ENCODE measurements at places on chromosomes 2 and 18.

DNA sequence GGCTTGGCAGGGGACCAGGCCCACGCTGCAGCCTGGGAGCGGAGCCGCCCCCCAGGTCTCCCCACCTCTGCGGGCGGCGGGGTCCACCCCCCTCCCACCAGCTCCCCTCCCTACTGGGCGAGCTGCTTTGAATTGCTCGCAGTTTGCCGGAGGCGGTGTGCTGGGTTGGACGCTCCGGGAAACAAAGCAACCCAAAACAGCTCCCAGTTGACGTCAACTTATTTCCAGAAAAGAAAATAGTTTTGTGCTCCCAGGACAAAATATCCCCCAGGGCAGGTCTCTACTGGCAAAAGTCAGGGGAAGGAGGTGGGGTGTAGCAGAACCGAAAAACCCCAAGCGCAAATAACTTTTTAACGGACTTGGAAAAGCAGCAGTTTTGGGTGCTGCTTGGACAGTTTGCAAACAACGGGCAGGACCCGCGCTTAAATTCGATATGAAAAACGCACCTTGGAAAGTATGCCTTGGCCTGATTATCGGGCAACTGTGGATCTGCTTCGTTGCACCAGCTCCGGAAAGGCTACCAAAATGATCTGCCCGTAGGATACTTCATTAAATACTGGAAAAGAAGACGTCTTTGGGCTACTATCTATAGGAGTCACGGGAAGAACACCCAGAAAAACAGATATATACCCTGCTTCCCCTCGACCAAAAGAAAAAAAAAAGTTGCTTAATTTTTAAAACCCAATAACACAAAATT is 2.8 kb upstream of the KCTD1 start:
- no peak for DNase-seq

- DNase-seq = no peak
Observed at GRCh38 chr2:52976143-52976949, 791.3 kb upstream of the CHAC2 start.

DNA sequence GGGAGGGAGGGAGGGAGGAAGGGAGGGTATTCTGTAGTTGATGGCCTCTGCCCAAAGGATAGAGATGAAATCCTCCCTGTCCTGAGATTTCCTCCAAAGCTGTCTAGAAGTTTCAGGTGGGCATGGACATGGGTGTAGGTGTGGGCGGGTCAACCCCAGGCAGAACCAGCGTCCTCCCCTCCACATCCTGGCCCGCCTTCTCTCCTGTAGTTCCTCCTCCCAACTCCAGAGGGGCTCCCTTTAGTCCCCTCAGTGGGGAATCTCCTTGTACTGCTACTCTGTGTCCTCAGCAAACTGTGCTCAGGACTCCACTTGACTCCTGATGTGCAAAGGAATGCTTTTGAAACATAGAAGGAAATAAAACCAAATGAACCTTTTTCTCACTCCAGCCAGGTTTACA is 88.1 kb downstream of the MRPS9 start:
- no peak for DNase-seq

GRCh38 chr2:104502901-104503300 is 351.0 kb upstream of the POU3F3 start:
- no peak for DNase-seq

- DNase-seq = no peak
Observed at GRCh38 chr2:168684921-168685599, 117.4 kb upstream of the NOSTRIN start.

GRCh38 chr2:215447673-215448081 is 11.8 kb upstream of the FN1 start:
- no peak for DNase-seq

- no peak for DNase-seq
Observed at GRCh38 chr18:25470062-25470461, 118.1 kb upstream of the ZNF521 start.

- DNase-seq = no peak
Observed at GRCh38 chr18:58344080-58344670, 284.7 kb downstream of the ALPK2 start.
